Stimulated activated CD4-positive, alpha-beta T cell treated with anti-CD3 and anti-CD28 coated beads, Interleukin-1b, Interleukin-23, amount 100 ng/mL, for 24 hours (primary cell): ENCODE measurements at places on chromosomes 4 and X.

- no peak for DNase-seq
Observed at GRCh38 chr4:1338752-1339414, 8.1 kb upstream of the UVSSA start.

DNA sequence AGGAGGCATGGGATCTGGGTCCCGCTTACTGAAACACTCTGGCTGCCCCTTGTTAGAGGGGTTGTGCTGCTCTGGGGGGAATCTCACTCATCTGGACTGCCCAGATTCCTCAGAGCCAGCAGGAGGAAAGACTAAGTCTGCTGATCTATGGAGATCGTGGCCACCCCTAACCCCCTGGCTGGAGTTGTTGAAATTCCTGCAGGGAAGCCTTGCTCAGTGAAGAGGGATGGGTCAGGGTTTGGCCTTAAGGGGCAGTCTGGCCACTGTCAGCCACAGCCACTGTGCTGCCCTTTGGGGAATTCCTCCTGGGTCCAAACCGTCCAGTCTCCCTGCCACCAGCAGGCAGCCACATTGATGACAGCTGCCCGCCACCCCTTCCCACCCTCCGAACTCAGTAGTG, 362.0 kb upstream of the AMOT start:
- no peak for DNase-seq

DNA sequence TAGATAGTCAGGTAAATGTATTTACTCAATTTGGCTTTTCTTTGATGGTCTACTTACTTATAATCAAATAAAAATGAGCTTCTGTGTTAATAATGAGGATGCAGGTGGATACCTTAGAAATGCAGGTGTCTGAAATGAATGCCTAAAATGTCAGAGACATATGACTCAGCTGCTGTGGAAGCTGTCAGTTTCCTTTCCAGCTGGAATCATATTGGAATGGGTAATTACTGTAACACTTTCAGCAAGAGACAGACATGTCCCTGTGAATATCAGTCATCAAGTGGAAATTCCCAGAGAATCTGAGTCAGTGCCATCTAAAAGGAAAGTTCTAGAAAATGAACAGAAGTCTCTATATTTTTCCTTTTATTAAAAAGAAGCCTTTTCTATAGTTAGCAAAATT, 783.0 kb upstream of the AADAT start:
- no peak for DNase-seq

- no peak for DNase-seq
Observed at GRCh38 chr4:26020083-26020668, 106.2 kb downstream of the SMIM20 start.

DNA sequence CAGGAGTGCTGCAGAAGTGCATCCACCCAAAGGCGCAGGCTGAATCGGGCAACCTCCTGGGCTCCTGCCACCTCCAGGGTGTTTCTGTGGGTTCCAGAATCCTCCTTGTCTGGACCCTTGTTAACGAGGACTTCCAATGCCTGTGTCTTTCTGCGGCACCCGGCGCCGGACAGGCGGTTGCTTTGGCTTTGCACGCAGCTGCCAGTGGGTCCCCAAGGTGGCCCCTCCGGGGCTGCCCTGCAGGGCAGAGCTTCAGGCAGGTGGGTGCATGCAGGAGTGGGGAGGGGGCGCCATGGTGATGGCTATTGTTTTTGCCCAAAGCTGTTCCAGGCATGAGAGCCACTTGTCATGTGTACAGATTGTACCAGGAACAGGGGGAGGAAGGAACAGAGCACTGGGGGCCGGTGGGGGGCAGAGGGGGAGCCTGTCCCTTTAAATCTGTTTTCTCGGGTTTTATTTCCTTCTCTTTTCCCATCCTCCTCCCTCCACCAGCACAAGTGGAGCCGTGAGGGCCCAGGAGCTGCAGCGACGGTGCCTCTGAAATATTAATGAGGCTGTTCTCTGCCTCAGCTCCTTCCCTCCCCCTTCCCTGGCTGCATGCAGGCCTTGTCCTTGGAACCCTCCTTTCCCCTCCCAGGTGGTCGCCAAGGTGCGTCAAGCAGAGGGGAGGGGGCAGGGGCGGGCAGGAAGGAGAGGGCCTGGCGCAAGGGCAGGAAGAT, 13.1 kb downstream of the ATP2B3 start:
- no peak for DNase-seq

- no peak for DNase-seq
Observed at GRCh38 chrX:21610168-21610567, 48.0 kb downstream of the KLHL34 start.

- no peak for DNase-seq
Observed at GRCh38 chr4:7812921-7813320, 126.7 kb downstream of the AFAP1 start.

DNA sequence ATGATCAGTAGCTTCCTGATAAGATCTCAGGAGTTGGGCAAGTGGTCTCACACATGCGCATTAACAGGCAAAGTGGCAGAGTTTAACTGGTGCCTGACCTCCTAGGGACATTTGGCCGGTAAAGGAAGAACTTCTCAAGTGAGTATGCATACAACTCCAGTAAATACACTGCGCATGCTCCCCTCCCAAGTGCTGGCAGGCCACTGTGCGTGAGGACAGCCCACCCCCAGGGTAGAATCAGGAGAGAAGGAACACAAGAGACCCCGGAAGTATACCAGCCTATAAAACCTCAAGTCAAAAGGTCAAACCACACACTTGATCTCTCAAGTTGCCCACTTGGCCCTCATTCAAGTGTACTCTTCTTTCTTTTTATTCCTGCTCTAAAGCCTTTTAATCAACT, 225.5 kb upstream of the ANKRD50 start:
- DNase-seq, result no peak

- DNase-seq, result no peak
Observed at GRCh38 chrX:69289046-69289792, 124.0 kb upstream of the PJA1 start.

GRCh38 chr4:56360071-56360470, 27.2 kb downstream of the AASDH start:
- DNase-seq, result no peak

GRCh38 chr4:91111556-91111955, 984.4 kb downstream of the CCSER1 start:
- no peak for DNase-seq

- DNase-seq, result no peak
Observed at GRCh38 chr4:171601091-171601490, 212.1 kb upstream of the GALNTL6 start.

GRCh38 chr4:147332091-147332490, 148.8 kb upstream of the EDNRA start:
- DNase-seq, result no peak

GRCh38 chr4:6633091-6633906, 7.2 kb upstream of the MRFAP1 start:
- DNase-seq, result no peak

DNA sequence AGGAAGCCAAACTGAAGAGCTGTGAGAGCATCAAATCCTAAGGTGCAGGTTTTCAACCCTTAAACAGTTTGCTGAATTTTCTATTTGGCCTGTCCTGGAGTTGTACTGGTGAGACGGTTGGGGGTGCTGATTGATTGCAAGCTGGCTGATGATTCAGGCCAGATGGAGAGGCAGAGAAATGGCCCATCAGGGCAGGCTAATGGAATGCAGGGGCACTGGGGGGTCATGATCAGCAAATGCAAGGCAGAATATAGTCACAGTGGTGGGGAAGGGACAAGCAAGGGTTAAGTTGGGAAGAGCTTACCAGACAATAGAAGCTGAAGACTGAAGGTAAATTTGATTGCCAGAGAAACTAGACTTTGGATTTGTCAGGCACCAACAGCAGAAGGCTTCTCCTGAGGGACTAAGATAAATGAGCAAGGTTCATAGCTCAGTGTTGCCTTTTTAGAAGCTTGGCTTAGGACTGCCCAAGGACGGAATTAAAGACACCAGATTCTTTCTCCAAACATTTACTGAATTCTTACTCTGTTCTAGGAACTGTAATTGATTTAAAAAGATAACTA, 4.3 kb upstream of the AADAT start:
- no peak for DNase-seq

- no peak for DNase-seq
Observed at GRCh38 chr4:10671799-10672198, 12.8 kb downstream of the CLNK start.

DNA sequence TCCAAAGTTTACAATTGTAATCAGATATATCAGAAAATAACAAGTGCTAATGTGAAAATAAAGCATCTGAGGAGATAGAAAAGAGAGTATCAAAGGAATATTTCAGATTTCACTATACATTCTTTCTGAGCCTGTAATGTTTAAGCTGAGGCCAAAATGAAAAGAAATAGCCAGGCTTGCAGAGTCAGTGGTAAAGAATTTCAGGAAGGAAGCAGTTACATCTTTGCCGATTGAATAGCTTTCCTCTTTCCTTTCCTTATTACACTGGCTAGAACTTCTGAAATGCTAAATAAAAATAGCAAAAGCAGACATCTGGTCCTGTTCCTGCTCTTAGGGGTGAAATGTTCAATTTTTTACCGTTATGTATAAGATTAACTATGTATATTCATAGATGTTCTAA, 1441.6 kb upstream of the PCDH7 start:
- DNase-seq, result no peak

GRCh38 chr4:38309471-38309870, 349.3 kb downstream of the PTTG2 start:
- DNase-seq, result no peak

DNA sequence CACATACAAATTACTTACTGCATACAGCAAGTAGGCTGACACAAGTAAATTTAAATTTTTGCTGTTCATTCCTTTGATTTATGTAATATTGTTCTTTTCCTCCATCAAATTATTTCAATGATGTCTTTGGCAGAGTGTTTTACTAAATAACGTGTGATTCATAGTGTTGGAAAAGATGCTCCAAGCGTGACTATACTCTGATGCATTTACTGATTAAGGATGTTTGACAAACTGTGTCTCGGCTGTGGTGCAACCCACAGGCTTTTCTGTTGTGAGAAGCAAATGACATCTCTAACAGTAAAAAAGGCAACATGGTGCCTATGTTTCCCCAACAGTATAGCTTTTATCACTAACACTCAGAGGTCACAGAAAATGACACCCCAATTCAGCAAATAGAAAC, 540.9 kb downstream of the PPP4R3C start:
- DNase-seq, result no peak

DNA sequence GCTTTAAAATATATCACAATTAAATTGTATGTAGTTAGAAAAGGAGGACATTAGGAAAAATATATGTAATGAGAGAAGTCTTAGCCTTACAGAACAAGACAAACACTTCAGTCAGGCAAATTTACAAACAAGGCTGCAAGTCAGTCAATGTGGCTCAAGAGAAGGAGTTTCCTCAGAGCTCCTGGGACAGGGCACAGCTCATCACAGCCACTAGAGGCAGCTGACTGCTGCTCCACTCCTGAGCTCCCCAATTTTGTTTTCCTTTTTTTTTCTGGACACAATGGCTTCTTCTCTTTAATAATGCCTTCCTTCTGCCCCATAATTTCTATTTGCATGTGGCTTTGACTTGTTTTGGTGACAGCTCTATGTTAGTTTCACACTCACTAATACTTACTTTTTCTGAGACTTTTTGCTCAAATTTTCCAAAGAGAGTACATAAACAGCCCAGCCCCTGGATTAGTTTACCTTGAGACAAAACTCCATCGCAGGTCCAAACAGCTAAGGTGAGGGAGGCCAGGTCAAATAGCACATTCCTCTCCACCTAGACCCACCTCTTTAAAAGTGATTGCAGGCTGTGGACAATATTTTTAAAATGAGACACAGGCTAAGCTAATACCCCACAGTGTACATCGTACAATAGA, 850.4 kb upstream of the FRG1 start:
- no peak for DNase-seq

GRCh38 chrX:108270280-108270679, 167.9 kb downstream of the COL4A6 start:
- no peak for DNase-seq

- DNase-seq, result no peak
Observed at GRCh38 chrX:30975467-30975866, 86.4 kb upstream of the TAB3 start.

- DNase-seq, result no peak
Observed at GRCh38 chr4:148030193-148030873, 298.4 kb downstream of the ARHGAP10 start.

GRCh38 chrX:104833401-104833800, 267.4 kb downstream of the IL1RAPL2 start:
- no peak for DNase-seq

DNA sequence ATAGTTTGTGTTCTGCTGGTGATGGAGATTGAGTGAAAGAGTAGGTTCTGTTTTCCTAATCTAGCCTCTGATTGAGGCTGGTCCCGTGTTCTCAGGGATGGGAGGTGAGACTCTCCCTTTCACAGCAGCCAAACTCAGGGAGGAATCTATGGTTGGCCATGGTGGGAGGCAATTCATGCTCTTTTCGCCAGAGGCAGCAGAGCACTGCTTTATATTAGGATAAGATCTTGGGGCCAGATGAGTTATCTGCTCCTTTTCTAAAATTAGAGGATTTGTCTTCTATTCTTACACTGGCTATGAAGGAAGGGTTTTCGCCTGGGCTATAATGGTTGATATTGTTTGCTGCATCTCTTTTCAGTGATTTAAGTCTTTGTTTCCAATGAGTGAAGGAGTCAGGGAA, 63.9 kb upstream of the NLGN4X start:
- no peak for DNase-seq
